ENCODE measurements at places on chromosomes 7 and 10.

GRCh38 chr7:127920787-127921438, 110.3 kb downstream of the LRRC4 start:
- DNase-seq = no peak

DNA sequence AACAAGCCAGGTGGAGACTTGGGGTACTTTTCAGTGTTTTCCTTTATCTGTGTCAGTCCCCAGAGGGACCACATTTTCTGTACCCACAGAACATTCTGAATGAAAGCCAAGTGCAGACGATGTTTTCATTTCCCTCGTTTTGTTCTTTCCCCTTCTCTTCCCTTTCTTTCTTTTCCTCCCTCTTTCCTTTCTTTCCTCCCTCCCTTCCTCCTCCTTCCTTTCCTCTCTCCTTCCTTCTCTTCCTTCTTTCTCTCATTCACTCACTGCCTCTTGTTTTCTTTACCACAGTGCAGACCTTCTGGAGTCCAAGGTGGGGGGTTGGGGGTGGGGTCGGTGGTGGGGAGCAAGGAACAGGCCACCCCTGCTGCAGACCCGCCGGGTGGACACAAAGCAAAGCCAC, 141.4 kb upstream of the MKI67 start:
- no peak for DNase-seq

DNA sequence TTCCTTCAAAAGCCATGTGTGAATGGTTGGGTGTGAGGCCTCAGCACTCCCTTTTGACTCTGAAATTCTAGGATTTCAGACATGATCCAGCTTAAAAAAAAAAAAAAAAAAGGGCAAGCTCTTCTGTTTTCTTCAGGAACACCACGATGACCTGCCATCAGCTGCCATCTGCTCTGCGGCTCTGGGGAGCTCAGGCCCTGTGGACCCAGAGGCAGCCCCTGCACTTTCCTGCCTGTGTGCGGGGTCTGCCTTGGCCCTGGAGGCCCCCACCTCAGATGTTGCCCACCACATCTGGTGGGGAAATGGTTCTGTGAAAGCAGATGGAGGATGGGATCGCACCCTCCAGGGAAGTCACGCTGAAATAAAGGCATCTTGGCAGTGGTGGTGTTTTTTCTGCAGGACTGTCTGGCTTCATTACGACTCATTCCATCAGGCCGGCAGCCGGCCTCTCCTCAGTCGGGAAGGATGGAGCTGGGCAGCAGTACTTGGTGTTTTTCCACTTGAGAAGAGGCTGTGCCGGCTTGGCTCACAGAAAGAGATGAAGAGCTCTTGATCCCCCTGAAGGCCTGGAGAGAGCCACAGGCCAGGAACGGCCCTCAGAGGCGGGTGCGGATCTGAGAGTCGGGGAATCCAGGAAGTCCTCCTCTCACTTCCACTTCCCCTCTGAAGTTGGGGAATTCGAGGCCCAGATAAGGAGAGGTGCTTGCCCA, 66.1 kb upstream of the AQP1 start:
- DNase-seq = no peak

- peak; percentile 40 for DNase-seq
Measured at GRCh38 chr7:155291045-155291530, 6.6 kb upstream of the INSIG1 start.

GRCh38 chr7:51471210-51471980, 154.8 kb upstream of the COBL start:
- no peak for DNase-seq

- no peak for DNase-seq
Measured at GRCh38 chr10:101558204-101558603, 29.9 kb downstream of the POLL start.

- DNase-seq = no peak
Measured at GRCh38 chr7:107001490-107001889, 43.0 kb upstream of the PRKAR2B start.

DNA sequence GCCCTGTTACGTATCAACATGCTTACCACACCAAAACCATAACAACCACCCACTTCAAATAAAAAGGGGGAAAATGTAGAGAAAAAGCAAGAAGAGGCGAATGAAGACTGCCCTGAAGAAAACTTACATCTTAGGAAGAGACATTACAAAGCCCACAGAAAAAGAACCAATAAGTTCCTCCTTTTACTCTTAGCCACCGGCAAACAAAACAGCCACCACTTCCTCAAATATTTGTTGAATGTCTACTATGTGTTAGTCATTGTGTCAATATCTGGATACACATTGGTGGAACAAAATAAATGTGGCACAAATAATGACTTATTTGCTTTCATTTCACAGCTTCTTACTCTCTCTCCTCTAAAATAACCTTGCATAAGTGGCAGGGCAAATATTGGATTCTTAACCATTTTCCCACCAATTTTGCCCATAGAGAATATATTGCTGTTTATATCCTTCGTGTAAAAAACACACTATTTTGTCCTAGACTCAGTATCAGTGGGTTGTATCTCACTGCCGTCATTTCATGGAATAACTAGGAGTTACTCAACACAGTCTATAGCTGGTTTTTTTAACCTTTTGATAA, 106.8 kb downstream of the ANK3 start:
- no peak for DNase-seq

DNA sequence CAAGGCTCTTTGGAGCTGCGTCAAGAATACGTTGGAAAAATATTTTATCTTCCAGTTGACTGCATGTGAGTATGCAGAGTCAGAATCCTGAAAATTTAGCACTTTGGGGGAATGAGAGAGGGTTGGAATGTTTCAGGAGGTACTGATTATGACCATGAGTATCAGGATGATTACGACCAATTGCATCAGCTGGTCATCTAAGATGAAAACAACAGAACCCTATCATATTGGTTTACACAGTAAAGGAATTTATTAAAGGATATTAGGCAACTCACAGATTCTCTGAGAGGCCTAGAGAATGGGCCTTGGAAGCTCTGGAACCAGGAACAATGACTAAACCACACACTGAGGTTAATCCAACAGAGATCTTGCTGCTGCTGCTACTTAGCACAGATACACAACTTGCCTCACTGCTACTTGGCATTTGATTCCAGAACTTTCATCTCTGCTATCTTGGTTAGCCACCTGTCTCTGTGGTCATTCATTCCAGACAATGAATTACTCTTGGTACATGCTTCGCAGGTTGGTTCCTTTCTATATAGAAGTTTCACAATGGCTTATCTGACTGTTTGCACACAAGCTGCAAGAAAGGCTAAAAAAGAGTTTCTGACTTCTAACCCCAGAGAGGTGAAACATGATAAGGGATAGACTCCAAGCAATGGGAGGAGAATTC, 68.0 kb upstream of the CTTNBP2 start:
- DNase-seq = no peak

DNA sequence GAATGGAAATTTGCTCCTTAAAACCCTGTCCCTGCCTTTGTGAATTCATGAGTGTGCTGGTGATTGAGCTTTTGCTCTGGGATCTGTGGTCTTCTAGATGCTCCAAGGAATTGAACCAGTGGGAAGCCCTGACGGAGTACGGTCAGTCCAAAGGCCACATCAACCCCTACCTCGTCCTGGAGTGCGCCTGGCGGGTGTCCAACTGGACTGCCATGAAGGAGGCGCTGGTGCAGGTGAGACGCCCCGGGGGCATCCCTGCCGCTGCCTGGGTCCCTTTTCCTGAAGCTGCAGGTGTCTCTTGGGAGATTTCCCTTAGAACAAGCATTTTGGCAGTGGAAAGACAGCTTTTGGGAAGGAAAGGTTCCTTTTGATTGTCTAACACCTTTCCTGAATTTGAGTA, 100.3 kb downstream of the TRRAP start:
- no peak for DNase-seq

All from activated CD4-positive, alpha-beta T cell treated with anti-CD3 and anti-CD28 coated beads for 48 hours (primary cell).